ENCODE measurements at places on chromosomes 6 and 20.

DNA sequence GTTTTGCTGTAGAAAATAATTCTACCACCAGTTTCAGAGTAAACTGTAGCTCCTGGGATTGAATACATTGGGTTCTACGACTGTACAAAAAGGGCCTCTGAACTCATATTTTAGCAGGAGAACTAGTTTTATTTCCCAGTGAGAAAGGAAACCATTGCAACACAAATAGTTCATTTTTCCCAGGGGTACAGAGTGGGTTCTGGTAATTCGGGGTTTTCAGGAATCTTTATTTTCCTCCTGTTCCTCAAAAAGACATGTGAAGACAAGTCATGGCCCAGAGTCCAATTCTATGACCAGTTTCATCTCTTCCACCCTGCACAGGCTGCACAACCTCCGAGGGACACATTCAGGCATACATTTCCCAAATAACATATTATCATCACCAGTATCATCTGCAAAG is 222.1 kb downstream of the HIVEP2 start:
- no peak for DNase-seq

GRCh38 chr20:38369389-38369788 is 23.1 kb downstream of the LBP start:
- no peak for DNase-seq

DNA sequence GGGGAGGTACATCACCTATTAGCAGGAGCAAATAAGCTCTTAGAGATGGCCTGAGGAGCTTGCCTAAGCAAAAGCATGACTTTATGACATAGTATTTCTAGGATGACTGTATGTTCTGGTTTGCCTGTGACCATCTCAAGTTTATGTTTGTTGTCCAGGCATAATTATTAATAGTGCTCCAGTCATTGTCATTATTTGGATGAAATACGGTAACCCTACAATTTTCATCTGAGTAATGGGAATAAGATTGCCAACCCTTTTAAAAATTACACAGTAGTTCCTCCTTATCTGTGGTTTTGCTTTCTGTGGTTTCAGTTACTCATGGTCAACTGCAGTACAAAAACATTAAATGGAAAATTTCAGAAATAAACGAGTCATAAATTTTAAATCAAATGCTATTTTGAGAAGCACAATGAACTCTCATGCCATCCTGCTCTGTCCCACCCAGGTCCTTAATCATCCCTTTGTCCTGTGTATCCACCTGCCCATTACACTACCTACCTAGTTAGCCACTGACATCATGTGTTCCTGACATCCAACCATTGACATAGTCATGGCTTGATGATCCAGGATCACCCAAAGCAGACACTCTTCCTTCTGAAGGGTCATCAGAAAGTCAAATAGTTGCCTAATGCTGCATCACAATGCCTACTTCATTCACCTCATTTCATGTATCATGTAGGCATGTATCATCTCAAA is 27.0 kb upstream of the TFB1M start:
- no peak for DNase-seq

- no peak for DNase-seq
Observed at GRCh38 chr6:80742481-80742880, 636.0 kb downstream of the BCKDHB start.

DNA sequence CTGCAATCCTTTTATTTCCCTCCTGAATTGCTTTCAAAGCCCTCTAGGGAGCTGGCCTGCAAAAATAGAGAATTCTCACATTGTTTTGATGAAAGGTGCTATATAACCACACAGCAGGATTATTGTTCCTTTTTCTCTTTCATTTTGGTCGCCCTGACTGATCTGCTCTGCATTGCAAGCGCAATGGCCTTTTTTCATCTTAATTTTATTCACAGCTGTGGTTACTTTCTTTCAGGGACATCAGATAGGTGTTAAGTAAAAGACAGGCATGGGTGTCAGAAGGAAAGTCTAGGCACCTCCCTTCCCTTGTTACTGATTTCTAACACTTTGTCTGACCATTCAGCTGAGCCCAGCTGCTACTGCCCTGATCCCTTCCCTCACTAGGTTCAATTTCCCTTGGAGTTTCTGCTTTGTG is 850.5 kb upstream of the MAP3K7 start:
- DNase-seq = no peak

DNA sequence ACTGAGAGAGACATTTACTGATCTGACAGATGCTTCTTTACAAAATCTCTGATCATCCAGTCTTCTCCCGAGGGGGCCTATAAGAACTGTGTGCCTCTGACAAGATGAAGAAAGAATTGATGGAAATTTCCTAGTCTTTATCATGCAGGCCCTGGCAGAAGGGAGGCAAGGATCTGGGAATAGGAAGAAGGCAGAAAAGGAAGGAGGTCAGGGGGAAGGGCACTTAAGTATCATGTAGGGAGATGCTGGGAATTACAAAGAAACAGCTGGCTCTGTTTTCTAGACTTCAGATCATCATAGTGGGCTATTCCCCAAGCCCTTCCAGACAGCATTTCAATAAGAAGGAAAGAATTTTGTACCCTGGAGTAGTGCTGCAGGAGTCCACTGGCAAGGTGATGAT is 243.3 kb upstream of the MOCS1 start:
- no peak for DNase-seq

DNA sequence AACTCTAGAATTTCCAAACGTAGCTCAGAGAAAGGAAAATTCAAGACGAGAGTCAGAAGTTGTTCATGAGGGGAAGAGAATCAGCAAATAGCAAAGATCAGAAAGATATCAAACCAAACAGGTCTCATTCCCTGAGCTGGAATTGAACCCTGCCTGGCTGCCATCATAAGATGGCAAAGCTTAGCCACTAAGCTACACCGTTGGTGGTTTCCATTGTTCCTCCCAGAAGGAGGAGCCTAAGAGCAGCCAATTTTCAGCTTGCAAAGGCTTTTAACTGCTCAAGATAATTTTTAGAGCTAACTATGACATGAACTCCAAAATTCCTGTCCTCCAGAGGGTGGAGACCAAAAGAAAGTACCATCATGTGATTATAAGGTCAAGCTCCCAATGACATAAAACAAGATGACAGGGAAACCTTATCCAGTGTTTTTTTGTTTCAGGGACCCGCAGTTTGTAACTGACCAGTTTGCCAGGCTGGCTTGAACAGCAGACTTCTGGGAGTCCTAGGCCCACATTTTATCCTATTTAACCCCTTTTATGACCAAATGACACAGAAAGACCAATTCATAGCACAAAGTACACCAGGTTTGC is 55.9 kb downstream of the COL11A2 start:
- no peak for DNase-seq

DNA sequence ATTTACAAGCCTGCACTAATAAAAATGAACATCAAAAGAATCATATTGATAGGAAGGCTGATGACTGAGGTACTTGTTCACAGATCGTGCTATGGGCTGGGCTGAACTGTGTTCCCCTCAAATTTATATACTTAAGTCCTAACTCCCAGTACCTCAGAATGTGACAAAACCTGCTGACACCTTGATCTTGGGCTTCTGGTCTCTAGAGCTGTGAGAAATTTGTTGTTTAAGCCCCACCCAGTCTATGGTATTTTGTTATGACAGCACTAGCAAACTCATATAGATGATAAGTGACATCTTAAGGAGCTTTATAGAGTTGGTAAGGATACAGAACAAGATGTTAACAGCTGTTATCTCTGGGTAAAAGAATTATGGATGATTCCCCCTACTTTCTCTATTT is 13.8 kb downstream of the UBE2V1 start:
- no peak for DNase-seq

DNA sequence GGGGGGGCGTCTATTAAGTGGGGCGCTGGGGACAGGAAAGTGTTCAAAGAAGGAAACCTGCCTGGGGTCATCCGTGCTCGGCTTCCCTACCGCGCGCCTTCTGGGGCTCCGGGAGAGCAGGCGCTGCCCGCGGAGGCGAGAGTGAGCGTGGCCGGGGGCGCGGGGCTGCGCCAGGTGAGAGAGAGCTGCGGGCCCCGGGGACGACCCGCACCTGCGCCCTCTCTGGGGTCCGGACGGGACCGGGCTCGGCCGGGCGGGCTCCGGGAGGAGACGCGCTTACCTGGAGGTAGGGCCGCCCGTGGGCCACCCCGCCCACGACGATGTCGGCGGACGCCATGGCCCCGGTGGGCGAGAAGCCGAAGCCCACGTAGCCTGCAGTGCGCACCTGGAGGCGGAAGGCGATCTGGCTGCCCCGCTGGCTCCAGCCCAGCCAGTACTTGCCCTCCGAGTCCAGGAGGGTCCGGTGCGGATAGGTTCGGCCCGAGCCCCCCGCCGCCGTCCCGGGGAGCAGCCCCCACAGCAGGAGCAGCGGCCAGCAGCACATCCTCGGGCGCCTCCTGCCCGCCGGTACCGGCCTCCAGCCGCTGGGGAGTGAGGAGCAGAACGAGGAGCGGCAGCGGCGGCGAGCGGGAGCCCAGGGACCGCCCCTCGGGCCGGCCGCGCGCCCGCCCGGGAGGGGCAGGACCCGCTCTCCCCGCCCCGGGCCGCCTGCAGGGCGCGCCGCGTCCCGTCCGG is at the start of gene MOXD1:
Gene MOXD1, minus strand, starts transcription at position 593 of the 735 bp plus-strand sequence. Its CDS starts 49 bp downstream, at position 544.
- peak; percentile 59 for DNase-seq

DNA sequence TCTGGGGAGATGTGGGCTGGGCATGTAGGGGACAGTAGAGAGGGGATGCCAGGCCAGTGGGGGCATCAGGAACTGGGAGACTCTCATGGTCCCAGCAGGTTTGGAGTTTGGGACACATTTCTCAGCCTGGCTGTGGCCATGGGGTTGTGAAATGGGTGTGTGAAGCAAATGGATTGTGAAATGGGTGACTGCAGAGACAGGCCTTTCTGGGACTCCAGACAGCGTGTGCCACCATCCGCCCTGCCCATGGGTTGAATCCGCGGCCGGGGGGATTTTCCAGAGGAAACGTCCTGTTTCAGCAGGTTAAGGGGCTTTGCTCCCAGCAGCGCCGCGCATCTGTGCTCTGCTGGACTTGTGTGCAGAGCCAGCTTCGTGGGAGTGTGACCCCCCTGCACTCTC is 3.7 kb upstream of the PMEPA1 start:
- no peak for DNase-seq

GRCh38 chr20:34791289-34792020 is 34.0 kb downstream of the NCOA6 start:
- DNase-seq = no peak

- DNase-seq = no peak
Observed at GRCh38 chr20:60203451-60203850, 245.2 kb downstream of the CDH26 start.

DNA sequence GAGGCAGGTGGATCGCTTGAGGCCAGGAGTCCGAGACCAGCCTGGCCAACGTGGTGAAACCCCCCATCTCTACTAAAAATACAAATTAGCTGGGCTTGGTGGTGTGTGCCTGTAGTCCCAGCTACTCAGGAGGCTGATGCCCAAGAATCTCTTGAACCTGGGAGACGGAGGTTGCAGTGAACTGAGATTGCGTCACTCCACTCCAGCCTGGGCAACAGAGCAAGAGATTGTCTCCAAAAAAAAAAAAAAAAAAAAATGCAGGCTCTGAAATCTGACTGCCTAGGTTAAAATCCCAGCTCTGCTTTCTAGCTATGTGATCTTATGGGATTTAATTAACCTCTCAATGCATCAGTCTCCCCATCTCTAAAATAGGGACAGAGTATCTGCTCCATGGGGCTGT is 3.3 kb upstream of the TMEM217 start:
- DNase-seq = no peak

DNA sequence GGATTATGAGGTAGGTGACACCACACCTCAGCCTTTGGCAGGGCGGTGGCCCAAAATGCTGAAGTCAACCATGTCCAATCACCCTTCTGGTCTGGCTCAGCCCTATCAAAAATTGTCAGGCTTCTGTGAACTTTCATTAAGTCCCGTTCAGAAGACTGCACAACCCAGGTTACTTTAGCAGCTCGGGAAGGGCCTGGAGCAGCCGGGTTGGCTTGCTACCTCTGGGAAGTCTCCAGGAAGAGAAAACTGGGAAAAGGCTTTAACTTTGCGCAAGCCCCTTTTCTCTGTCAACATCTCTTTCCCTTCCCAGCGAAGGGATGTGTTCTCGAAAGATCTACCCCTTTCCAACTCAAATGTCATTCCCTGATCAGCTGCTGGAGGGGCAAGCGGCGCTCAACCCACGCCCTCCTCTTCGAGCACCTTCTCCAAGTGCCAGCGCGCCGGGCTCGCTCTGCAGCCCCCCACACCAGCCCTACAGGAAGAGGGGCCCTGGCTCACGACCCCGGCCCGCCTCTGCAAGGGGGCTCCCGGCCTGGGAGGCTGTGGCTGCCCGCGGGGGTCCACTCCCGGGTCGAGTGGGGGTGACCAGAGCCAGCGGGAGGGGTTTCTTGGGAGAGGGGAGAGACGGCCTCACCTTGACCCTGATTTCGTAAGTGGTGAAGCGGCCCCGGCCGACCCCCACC is 573 bp downstream of the SNX3 start:
- DNase-seq = peak; percentile 40

- DNase-seq = no peak
Observed at GRCh38 chr6:37116326-37116725, 53.6 kb upstream of the PIM1 start.

GRCh38 chr20:48788486-48789072 is 39.2 kb downstream of the PREX1 start:
- no peak for DNase-seq

GRCh38 chr20:6533351-6533750 is 234.1 kb upstream of the BMP2 start:
- no peak for DNase-seq

- peak; percentile 44 for DNase-seq
Observed at GRCh38 chr6:30915591-30915946, 1.5 kb downstream of the VARS2 start.

DNA sequence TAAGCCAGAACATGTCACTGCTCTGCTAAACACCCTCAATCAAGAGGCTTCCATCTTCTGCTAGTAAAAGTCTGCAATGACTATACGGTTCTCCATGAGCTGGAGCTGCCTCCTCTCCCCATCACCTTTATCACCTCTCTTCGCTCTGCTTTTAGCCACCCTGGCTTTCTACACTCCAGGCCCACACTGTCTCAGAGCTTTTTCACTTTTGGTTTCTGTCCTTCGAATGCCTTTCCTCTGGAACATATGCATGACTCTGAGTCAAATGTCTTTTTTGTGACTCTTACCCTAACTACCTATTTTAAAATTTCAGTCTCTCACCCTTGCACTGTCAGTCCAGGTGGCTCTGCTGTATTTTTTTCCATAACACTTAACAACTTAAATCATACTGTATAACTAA is 525.4 kb upstream of the RNF217 start:
- no peak for DNase-seq

DNA sequence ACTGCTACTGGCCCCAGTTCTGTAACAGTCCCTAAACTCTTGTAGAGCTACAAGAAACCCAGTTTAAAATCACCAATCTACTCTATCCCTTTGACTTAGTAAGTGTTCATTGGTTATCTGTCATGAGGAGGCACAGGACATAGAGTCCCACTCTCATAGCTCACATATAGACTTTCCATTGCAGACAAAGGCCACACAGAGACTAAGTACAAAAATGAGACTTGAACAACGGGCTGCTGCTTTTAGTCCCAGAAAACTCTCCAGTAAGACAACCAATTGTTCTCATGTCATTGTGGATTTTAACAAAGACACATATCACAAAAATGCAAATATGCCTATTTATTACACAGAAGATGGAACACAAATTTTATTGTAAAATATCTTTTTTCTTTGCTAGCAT is 197.4 kb downstream of the PTPRK start:
- DNase-seq = no peak

Data from H9 (cell line).